Immature natural killer cell (primary cell): ENCODE measurements at places on chromosomes 5 and 9. TPM values are rescaled to one million over a fixed set of nuclear protein-coding genes. Genes with fewer than 3 reads are reported as not detected.

DNA sequence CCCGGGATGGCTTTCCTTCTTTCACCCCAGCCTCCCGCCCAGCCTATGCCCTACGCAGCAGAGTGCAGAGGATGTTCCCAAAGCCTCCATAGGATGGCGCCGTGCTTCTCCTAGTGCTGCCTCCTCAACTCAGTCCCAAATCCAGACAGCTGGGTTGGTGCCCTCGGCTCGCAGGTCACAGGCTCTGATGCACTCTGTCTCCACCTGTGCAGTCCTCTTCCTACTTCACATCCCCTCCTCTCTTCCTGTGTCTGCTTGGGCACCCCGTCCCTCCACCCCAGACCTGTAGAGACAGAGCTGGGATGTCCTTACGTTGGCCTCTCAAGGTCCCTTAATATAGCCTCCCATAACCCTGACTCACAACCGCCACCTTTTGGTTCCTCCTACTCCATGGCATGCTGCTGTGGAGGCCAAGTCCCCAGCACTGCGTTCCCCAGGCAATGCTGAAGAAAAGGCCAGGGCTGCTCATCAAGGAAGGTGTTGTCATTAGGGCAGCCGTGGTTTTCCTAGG is 314.4 kb downstream of the GADD45G start:
- no peak for DNase-seq

GRCh38 chr9:96436456-96437126 is 13.4 kb upstream of the HABP4 start:
- DNase-seq: no peak

The OR1J2 gene
- not detected for polyA plus RNA-seq

DNA sequence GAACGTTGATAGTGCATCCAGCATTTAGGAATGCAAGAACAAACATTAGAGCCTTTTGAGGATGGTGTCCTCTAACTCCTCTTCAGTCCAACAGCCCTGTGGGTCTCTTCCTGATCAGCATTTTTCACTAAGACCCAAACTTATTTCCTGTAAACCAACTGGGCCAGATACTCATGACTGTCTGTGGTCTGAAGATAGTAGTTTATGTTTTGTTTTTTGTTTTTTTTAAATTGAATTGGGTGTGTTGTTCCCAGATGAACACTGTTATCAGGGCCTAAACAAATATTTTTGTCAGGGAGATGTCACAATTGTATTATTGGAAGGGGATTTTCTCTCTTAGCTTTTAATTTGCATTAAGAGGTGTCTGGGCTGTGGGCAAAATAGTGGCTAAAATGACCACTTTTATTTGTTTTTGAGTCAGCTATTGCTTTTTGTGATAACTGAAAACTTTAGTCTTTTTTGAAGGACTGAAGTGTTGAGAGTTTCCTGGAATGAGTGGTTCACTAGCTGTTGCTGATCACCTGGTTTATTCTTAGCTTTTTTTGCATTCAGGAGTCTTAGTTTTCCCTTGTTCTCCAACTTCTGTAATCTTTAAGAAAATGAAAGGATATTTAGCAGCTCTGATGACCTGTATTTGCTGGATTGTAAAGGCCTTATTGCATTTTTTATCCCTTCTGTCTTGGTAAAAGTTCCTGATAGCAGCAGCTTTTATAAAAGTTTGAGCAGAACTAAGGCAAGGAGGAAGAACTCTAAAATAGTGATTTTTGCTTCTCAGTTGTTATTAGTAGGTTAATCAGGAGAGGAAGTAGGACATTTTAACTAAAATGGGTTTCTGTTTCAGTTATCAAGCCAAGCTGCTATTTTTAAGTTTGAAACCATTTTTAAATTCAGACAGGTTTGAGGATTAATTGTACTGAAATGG is 5.5 kb downstream of the MAN2A1 start:
- DNase-seq: no peak

The CDX1 gene
- not detected for polyA plus RNA-seq

DNA sequence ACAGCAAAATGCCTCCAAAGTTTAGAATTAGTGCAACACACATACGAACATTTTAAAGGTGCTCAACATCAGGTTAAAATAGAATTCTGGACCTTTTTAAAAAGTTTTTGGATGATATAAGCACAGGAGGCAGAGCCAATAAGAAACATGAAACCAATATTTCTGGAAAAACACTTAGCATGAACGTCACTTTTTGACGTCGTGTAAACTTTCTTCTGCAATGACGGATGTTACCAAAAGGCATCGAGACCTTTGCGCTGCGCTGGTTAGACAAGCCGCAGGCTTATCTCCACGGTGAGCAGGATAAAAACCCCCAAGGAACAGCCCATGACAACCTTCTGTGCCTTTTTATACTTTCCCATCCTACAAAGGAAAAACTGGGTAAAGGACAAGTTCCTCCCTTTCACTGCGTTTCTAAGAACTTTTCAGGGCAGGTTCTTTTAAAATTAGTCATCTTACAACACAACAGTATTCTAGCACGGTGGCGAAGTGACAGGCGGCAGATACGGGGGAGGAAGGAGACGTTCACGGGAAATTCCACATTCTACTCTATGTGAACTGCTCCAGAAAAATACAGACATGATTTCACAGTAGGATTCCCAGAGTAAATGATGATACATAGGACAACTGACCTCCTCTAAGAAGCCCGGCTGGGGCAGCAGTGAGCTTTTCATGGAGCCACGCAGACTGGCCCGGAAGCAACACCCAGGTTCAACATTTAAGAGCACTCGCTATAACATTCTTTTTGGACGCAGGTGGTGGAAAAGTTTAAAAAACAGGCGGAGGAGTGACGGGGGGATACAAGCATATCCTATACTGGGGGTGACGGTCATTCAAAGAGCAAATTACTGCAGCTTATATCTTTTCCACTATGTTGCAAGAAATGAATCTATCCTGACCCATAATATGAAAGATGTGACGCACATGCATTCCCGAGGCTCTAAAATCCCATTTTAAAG is 52.4 kb downstream of the USP20 start:
- peak; percentile 73 for DNase-seq

The C9orf50 gene
- not detected for polyA plus RNA-seq

DNA sequence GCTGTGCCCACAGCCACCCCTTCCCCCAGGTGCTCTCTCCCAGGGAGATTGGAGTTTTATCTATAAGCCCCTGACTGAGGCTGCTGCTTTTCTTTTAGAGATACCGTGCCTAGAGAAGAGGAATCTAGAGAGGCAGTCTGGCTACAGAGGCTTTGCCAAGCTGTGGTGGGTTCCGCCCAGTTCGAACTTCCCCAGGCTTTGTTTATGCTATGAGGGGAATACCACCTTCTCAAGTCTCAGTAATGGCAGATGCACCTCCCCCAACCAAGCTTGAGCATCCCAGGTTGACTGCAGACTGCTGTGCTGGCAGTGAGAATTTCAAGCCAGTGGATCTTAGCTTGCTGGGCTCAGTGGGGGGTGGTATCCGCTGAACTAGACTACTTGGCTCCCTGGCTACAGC is 157.4 kb downstream of the CAAP1 start:
- no peak for DNase-seq

The STOM gene
- 495 TPM for polyA plus RNA-seq

DNA sequence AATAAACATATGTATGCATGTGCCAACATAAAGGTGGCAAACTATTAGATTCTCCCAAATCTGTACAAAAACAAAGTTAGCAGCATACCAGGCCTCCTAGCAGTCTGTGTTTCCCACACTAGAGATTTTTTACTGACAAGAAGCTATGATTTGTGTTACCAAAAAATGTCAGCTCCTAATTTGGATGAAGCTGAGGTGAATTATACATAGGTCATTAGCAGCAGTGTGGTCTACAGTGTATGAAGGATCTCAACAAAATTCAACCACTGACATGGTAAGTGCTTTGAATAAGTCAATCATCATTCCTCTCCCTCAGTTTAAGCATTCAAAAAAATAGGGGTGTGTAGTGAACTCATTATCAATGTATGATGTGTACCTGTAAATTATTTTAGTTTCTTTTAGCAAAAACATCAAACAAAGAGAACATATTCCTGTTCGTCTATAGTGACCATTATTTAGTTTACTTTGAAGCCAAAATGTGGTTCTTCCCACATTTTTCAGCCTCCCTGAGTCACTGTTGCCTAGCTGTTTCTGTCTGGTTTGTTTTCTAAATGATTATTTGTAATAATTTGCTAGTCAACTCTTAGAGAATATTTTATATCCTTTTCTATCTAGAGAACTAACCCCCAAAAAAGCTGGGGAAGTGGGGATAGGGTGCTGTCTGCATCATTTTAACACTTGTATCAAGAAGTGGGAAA is 52.1 kb upstream of the RGMB start:
- DNase-seq: no peak
